ENCODE measurements at places on chromosomes 11 and 22.

- DNase-seq: peak; percentile 11
Observed at GRCh38 chr11:78860720-78861422, 286.2 kb upstream of the NARS2 start.

DNA sequence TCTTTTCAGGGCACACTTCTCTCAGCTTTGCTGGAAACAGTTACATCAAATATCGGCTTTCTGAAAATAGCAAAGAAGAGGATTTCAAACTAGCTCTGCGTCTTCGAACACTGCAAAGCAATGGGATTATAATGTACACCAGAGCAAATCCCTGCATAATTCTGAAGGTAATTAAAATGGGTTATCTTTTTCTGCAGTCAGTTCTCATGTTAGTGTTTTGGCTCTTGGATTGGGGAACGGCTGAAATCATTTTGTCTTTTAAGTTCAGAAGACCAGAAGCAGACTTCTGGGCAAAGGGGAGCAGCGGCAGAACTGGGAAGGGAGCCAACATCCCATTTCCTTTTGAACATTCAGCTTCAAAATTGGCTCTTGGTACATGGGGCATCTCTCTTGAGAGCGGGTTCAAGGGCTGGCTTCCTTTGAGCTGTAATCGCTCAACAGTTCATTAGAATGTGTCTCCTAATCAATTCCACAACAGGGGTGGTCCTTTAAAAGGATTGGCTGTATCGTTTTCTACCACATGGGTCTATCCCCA, 110.2 kb upstream of the MTNR1B start:
- no peak for DNase-seq

GRCh38 chr11:77966338-77966737, 28.1 kb downstream of the INTS4 start:
- DNase-seq: no peak

DNA sequence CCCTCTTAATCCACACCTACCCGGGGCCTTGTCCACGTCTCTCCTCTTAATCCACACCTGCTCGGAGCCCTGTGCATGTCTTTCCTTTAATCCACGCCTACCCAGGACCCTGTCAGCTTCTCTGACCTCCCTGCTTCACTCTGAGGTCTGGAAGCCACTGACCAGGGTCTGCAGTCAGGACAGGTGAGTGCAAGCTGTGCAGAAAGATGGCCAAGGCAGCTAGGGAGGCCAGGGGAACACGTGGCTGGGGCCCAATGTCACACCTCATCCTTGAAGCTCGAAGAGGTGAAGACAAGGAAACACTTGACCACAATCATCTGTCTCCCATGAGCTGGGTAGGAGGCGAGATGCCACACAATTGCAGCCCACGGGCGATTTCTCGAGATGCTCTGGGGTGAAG, 1516.9 kb downstream of the BRD1 start:
- DNase-seq: no peak

DNA sequence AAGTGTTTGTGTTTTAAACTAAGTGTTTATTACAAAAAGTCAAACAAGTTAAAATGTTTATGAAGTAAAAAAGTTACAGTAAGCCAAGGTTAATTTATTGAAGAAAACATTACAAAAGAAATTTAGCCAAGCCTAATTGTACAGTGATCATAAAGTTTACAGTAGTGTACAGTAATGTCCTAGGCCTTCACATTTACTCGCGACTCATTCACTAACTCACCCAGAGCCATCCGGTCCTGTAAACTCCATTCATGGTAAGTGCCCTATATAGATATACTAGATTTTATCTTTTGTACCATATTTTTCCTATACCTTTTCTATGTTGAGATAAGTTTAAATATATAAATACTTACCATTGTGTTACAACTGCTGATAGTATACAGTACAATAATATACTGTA, 481.8 kb upstream of the TENM4 start:
- DNase-seq: no peak

DNA sequence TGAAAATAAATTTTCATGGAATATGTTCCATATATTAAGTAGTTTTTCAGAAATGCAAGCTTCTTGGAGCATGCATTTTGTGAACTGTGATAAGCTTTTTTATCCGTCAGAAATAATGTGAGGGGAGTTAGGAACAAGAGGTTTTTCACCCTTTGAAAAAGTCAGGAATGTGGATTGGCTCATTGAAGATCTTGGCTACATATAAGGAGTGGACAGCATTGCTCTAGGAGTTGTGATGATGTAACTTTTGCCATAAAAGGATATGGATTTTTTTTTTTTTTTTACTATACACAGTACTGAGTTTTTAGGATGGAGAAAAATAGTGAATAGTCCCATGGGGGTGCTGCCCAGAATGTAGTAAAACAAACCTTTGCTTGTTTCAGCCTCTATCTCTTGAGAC, 180.2 kb downstream of the NAV2 start:
- DNase-seq: peak; percentile 36

DNA sequence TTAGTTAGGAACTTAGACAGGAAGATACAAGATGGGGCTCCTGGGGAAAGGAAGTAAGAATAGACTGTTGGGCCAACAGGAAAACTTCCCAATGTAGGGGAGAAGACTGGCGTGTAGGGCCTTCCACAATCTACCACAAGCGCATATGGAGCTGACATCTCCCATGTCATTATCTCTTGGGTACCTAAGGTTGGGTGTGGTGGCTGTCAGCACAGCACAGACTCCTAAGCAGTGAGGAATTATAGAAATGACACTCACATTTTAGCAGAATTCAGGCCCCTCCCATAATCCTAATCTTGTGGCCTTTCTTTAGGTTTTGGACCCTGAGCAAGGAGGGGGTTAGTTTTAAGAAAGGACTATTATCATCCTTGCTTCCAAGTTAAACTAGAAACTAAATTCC, 11.6 kb downstream of the TRIM21 start:
- no peak for DNase-seq

DNA sequence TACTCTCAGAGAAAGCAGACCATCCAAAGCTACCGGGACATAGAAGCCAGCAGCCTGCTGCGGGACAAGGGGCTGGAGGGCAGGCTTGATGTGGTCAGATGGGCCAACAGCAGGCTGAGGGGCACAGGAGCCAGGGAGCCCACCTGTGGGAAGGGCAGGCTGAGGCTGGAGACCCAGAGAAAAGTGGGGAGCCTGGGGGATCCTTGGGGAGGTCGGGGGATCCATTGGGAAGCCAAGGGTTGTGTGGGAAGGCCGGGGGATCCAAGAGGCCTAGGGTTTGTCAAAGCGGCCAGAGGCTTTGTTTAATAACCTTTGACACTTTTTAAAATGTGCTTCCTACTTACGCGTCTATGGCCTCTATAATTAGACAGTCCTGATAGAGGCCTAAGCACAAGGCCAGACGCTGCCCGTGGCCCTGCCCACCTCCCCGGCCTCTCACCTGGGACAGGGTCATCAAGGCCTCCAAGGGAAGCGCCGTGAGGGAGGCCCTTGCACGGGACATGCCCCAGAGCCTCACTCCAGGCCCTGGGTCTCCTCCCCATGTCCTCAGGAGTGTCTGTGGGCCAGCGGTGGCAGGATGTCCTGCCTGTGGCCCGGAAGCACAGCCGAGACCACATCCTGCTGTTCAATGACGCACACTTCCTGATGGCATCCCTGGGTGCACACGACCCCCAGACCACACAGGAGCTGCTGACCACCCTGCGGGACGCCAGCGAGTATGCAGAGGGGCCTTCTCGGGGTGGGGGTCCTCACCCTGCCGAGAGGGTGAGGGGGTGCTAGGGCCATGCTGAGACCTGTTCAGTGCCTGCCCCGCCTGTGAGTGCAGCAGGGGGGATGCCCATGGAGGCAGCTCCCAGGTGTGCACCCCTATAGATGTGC, 8.6 kb upstream of the GTSE1 start:
- no peak for DNase-seq

- DNase-seq: peak; percentile 58
Observed at GRCh38 chr11:63906585-63906984, 10.4 kb downstream of the RCOR2 start.

DNA sequence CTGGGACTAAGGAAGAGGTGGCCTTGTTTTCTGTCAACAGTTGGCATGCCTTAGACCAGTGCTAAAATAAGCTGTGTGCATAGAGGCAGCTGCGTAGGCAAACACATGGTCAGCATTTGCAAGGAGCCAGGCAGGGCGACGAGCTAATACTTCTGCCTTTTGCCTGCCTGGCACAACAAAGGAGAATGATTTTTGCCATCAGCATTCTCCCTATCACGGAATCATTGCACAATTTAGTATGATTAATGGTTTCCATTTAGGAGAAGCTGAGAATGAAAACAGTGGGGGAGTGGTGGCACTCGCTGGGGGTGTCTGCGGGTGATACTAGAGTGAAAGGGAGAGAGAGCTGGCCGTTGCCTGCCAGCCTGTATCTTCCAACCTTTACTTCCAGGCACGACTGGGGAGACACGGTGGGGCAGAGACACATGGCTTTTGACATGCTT, 336.0 kb downstream of the CADM1 start:
- DNase-seq: no peak

- DNase-seq: peak; percentile 68
Observed at GRCh38 chr22:35561796-35562526, 21.3 kb downstream of the RASD2 start.

- DNase-seq: peak; percentile 63
Observed at GRCh38 chr11:122731500-122731913, 76.0 kb downstream of the UBASH3B start.

DNA sequence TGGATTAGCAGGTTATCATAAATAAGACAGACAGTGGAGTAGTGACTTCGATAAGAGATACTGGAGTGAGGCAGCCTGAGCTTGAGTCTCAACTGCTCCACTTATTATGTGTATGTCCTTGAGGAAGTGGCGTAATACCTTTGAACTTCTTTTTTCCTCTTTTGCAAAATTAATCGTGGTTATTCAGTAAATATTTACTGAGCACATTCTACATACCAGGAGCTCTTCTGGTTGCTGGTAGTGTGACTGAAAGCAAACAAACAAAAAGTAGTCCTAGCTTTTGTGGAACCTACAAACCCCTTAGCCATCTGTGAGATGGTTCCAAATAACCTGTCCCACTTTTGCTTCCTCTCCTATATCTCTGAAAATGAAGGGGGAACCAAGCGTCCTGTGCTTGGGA, 125.6 kb upstream of the ASPHD2 start:
- DNase-seq: no peak

DNA sequence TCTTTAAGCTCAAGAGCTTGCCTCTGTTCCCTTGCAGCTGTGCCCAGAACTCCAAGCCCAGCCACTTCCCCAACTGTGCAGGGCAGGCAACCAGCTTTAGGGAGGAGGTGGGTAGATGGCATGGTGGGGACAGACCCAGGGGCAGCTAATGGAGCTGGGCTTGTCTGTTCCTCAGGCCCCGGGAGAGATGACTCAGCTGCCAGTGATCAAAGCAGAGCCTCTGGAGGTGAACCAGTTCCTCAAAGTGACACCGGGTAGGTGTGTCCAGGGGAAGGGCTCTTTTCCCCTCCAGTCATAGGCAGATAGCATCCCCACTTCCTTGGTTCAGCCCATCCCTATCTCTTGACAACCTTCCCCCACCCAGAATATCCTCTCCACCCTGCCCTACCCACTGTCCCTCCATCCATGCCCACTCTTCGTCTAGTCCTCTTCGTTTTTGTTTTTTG, 32.4 kb downstream of the CREB3L1 start:
- no peak for DNase-seq

DNA sequence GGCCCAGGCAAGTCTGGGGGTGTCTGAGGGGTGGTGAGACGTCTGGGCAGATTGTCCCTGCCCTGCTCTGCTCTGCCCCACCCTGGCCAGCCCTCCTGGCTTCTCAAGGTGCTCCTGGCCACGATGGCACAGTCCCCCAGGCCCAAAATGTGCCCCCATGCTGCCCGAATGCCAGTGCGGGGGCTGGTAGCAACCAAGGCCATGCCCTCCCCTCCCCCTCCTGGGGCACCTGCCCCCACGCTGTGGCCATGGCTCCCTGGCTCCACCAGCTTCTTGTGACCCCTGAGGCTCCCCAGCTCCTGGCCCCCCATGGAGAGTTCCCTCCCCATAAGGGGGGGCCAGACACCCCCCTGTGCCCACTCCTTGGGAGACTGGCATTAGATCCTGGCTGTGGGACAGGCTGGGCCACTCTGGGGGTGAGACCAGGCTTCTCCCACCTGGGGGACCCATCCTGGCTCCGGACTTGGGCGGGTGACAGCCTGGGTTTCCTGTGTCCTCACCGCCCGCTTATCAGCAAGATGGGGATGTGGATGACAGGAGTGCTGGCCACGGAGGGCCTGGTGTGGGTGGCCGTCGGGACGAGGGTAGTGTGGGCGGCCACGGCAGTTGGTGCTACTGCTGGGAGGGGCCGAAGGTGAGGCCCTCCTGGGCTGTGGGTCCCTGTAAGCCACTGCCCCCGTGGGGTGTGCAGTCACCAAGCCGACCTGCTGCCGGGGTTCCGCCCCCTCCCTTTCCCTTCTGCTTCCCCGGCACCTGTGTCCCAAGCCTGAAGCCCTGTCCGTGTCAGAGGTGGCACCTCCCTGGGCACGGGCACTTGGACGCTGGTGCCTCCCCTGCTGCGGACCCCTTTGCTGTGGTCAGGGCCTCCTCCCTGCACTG, 15.9 kb upstream of the MUC6 start:
- no peak for DNase-seq

DNA sequence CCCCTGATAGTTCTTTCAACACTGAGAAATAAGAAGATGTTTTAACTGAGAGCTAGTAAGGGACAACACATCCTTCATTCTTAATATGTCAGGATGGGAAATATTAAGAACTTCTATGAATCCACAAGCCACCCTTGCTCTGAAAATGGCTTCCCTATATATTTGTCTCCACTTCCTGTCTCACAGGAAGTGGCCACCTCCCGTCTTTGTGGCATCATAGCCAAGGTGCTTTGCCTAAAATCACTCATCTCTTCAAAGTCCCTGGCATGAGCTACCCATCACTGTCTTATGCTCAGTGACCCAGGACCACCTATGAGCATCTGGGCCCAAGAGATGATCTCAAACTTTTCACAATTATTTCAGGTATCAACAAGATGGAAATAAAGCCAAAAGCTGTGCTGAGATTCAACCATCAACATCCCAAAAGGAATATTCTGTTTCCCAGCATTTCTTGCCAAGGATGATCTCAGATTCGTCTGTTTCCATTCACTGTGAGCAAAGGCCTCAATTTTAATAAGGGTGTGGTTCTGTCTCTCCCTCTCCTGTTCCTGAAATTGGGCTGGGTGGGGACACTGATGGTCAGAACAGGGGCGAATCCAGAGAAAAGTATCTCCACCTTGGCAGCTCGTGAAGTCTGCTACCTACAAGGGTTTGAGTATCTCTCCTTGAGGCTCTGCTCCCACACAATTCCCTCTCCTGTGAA, 493.9 kb downstream of the MN1 start:
- DNase-seq: no peak
